ENCODE measurements at places on chromosomes 3 and 15. TPM values are rescaled to one million over a fixed set of nuclear protein-coding genes. Genes with fewer than 3 reads are reported as not detected.

DNA sequence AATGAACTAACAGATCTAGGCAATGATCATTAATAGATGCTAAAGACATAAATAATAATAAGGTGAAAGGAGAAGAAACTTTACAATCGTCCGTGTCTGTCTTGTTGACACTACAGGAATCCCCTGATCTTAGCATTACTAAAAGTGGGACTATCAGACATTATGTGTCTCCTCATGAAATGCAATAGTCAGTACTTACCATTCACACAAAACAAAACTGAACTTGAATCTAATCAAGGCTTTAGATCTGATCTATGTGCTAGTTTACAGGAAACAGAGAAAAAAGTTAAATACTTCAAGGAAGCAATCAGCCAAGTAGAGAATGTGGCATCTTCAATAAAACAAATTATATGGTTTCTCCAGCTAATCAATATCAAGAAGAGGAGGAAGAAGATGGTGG, 73.7 kb downstream of the PIK3CB start:
- DNase-seq, result no peak

- DNase-seq, result no peak
Measured at GRCh38 chr3:69011096-69011730, 2.3 kb downstream of the EOGT start.

- no peak for DNase-seq
Measured at GRCh38 chr15:70722266-70723121, 40.9 kb downstream of the UACA start.

DNA sequence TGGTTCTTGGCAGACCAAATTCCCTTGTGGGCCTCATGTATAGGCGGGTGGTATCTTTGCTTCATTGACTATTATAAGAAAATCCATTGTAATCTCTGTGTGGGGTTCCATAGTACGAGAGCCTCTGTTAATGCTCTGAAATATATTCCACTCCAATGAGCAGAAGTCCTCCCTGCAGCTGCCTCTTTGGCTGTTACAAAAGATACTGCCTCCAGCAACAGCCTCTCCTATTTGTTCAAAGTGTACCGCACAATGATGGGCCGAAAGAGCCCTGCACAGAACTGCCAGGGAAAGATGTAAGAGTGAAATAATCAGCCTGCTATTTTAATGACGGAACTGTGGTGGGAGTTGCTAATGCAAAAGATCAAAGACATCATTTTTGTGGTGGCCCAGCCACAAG, 48.9 kb downstream of the GRK7 start:
- DNase-seq, result no peak

KBTBD12 gene
- total RNA-seq, result 3.6 TPM

- no peak for DNase-seq
Measured at GRCh38 chr3:141383555-141384129, 15.3 kb downstream of the ZBTB38 start.

GRCh38 chr3:148856384-148856783, 8.7 kb upstream of the CPA3 start:
- peak; percentile 59 for DNase-seq

GRCh38 chr3:69088063-69088462, 3.3 kb downstream of the ARL6IP5 start:
- DNase-seq, result no peak

- DNase-seq, result no peak
Measured at GRCh38 chr3:17579289-17580031, 163.0 kb downstream of the TBC1D5 start.

- no peak for DNase-seq
Measured at GRCh38 chr3:17638356-17638755, 104.1 kb downstream of the TBC1D5 start.

ALDH1A3 gene
- total RNA-seq, result 55.4 TPM

DNA sequence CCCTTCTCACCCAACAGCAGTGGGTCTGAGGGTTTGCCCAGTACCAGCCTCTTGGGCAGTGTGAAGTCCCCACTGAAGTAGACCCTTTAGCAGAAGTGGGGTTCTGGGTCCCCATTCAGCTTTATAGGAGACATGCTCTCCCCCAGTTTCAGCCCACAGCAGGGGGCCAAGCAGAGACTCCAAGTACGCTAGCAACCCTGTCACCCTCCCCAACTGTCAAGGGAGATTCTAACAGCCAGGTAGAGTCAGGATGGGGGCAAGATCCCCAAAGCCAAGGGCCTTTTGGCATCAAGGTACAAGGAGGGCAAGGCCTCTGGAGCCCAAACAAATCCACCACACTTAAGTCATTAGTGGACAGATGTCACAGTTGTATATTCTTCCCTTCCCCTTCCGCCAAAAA, 1.8 kb downstream of the RBPMS2 start:
- DNase-seq, result no peak

DNA sequence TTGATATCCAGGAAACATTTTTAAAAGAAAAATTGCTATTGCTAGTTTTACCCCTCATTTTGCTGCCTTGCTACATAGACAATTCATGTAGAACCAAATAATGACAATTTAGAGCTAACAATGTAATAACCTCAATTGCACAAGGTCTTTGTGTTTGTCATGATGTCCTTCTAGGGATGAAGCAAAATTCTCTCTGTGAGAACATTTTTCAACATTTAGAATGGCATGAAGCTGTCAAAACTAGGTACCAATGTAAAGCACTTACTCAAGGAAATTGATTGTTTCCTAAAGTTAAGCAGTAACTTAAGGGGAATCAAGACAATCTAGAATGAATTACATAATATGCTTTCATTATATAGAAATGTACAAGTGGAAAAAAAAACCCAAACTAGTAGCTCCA, 7.9 kb upstream of the FGF7 start:
- no peak for DNase-seq
